ENCODE measurements at places on chromosomes 13 and 19.

DNA sequence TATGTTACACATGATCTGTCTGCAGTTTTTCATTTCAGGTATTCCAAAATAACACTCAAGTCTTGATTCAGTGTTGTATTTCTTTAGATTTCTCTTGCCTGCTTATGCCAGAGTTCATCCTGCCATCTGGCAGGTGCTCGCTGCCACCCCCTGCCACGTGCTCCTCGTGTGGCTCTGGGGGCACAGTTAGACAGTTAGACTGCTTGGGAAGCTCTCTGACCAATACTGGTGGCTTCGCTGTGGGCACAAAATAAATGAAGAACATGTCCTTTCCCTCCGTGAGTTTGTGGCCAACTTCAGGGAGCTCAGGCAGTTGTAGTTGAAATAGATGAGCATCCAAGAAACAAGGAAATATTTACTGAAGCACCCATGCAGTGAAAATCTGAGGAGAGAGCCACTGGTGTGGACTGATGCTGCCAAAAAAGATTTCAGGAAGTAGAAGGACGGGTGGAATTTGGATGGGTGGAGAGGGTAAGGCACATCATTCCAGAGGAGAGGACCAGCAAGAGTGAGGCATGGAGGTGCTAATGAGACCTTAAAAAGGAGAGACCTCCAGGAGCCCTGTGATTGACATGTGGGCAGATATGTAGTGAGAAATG, 37.5 kb upstream of the GPR183 start:
- no peak for DNase-seq

- no peak for DNase-seq
These were observed 109.4 kb downstream of the CRYL1 start for GRCh38 chr13:20416223-20416745.

DNA sequence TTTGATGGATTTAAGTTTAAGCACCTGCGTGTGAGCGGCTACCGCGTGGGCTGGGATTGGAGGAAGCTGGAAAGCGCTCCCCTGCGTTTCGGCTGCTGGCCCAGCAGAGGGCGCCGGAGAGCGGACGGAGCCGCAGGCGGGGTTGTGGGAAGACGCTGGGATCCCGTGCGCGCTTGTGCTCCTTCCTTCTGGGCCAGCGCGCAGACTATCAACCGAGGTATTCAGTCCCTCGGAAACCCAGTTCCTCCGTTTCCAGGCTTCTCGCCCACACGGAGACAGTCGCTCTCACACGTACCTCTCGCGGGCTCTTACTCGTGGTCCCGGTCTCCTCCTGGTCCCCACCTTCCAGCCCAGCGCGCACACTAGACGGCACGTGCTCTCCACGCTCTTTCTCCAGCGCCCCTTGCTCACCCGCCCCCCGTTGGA, 28.8 kb downstream of the EPN1 start:
- DNase-seq = peak; percentile 19

GRCh38 chr13:40024204-40024966, 368.9 kb downstream of the COG6 start:
- DNase-seq = no peak

- DNase-seq = no peak
These were observed 844.6 kb downstream of the SLITRK6 start for GRCh38 chr13:84954636-84955035.

DNA sequence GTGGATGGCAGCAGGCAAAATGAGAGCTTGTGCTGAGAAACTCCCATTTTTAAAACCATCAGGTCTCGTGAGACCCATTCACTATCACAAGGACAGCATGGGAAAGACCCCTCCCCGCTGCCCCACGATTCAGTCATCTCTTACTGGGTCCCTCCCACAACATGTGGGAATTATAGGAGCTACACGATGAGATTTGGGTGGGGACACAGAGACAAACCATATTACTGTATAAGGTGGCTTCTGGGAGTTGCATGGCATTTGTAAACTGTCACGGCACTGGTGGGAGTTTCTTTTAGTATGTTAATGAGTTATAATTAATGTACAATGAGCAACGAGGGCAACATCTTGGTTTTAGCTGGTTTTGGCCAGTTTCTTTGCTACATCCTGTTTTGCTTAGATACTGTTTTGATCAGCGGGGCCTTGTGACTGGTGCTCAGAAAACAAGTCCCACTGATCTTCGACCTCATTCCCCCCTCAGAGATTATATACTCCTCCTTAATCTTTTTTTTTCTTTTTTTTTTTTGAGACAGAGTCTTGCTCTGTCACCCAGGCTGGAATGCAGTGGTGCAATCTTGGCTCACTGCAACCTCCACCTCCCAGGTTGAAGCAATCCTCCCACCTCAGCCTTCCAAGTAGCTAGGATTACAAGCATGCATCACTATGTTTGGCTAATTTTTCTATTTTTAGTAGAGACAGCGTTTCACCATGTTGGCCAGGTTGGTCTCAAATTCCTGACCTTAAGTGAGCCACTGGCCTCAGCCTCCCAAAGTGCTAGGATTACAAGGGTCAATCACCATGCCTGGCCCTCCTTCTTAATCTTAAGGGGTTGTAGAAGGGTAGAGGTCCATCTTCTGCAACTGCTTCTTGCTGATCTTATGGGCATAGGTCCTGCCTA, 21.3 kb upstream of the ZNF599 start:
- DNase-seq = no peak

GRCh38 chr13:77492982-77493381, 42.5 kb upstream of the SCEL start:
- peak; percentile 30 for DNase-seq

- DNase-seq = no peak
These were observed 13.1 kb downstream of the NAXD start for GRCh38 chr13:110628477-110628793.

DNA sequence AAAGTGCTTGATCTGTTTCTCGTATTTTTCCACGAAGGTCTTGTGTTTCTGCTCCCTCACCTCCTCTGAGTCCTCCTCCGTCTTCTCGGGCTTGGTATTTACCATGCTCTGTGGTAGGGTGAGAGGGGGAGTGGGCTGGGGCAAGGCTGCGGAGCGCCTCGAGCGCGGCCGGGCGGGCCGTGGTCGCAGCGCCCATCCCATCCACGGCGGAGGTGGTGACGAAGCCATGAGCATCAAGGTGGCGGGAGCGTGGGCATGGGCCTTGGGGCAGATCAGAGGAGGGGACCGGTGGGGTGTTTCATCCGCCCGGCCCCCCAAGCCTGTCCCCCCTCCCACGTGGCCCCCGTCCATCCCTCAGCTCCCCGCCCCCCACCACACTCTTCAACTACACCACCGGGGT, 7.9 kb downstream of the CDC37 start:
- DNase-seq = no peak

GRCh38 chr13:27792393-27793218, at the start of gene GSX1:
Gene GSX1 (plus strand): TSS chr13:27792483. CDS start chr13:27792691, 208 bp downstream.
- no peak for DNase-seq

GRCh38 chr13:23856008-23856750, 33.0 kb downstream of the MIPEP start:
- no peak for DNase-seq

- DNase-seq = no peak
These were observed 11.4 kb downstream of the PTGIR start for GRCh38 chr19:46613525-46613924.

DNA sequence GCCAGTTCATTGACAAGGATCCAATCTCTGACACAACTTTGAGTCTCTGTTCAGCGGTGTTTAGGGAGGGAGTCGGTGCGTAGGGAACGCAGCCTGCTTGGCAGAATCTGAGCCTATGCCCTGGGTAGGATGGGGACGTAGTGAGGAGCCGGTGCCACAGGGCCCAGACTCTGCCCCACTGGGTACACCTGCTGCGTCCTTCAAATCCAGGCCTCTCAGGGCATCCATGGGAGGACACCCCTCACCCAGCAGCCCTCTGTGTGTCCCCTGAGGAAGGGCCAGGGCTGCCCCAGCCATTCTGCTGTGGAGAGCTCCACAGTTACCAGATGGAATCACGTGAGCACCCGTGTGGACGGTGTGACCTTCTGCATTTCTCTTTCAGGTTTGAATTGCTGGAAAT, 133.2 kb upstream of the MCF2L start:
- DNase-seq = no peak

DNA sequence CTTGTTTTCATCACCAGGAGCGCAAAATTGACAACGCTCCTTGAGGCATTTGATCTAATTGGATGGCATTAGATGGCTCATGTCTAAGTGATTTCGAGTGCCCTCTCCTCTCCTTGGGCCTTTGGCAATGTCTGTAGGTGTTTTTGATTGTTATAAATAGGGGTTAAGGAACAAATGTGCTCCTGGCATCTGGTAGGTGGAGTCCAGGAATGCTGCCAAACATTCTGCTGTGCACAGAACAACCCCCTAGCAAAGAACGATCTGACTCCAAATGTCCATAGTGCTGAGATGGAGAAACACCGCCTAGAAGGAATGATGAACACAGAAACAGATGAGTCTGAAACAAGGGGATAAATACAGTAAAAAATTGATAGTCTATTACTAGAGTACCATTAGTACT, 68.0 kb upstream of the C1QTNF9B start:
- DNase-seq = no peak
